KG1 (cell line): ENCODE measurements at places on chromosomes 1 and 21.

DNA sequence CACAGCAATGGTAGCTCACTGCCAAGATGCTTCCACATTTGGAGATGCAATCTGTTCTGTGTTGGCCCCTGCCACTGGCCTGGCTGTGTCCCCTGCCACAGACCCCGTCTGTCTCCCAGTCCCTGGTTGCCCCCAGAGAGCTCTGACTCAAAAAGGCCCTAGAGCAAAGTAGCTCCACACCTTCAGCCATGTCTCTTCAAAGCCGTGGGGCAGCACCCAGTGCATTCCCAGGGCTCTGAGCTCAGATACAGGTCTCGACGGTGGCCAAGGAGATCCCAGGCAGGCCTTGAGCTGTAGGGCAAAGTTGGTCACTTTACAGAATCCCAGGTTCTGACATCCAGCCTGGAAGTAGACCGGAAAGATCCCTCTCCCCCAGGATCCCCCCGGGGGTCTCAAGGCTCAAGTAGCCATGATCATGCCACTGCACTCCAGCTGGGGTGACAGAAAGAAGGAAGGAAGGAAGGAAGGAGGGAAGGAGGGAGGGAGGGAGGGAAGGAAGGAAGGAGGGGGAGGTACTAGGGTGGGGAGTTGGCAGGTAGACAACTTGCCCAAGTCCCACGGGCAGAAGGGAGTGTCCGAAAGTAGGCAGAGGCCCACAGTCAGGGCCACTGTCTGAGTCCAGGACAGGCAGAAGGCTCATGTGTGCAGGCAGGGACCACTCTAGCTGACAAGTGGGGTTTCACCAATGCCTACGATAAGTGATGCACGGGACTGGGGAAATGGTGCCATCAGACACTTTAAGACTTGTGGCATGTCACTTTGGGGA lies 4.8 kb upstream of the ARF1 start:
- no peak for DNase-seq

DNA sequence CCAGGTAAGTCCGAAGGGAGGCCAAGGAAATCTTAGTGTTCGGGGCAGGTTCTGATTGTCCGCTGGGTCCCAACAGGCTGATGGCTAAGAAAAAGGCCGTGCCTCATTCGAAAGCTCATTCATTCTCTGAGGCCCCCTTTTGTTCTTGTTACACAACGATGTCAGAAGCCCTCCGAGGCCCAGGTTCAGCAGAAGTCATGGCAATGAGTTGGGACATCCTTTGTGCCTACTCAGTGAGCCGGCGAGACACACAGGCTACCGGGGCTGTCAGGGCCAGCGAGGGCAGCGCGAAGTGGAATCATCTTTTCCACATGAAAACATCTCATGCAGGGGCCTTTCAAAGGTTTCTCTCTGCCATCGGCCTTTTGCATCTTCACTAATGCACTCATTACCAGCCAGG lies 49.0 kb upstream of the EFHD2 start:
- DNase-seq: no peak

DNA sequence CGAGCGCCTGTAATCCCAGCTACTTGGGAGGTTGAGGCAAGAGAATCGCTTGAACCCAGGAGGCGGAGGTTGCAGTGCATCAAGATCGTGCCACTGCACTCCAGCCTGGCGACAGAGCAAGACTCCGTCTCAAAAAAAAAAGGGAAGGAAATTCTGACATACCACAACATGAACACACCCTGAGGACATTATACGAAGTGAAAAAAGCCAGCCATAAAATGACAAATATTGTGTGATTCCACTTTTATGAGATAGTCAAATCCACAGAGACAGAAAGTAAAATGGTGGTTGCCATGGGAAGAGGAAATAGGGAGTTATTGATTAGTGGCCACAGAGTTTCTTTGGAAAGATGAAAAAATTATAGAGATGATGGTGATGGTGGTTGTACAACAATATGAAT lies 41.7 kb downstream of the EVI5 start:
- no peak for DNase-seq

GRCh38 chr21:35077975-35078374 lies 28.9 kb upstream of the RUNX1 start:
- no peak for DNase-seq

- DNase-seq: no peak
These were observed 9.3 kb downstream of the TTC3 start for GRCh38 chr21:37082375-37082774.

DNA sequence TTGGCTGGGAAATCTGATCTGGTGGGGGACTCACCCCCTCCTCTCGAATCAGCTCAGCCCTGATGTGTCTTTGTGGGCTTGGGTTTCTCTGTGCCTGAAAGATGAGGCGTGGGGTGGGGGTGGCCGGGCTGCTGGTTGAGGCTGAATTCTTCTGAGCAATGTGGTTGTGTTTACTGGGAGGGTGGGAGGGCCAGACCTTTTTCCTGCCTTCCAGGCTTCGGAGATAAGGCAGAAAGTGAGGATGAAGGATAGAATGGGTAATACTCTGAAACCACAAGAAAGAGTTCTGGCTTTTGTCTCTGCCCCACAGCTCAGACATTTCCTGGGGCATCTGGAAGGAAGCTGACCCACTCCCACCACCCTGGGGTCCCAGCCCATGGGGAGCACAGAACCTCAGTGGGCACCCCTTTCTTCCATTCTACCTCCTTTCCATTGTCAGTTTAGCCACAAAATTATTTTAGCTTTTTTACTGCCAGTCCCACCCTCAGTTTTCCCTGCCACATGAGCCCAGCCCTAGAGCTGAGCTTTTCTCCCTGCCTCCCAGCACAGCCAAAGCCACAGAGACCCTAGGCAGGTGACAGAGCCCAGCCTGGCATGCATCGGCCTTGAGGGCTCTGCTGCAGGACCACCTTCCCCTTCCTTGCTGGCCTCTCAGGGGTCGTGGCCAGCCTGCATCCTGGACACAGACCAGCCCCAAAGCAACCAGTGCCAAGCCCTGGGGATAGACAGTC lies 11.2 kb downstream of the ALX3 start:
- no peak for DNase-seq

GRCh38 chr1:18661404-18662285 lies 31.0 kb downstream of the PAX7 start:
- DNase-seq: no peak

- no peak for DNase-seq
These were observed 885.3 kb downstream of the TTLL7 start for GRCh38 chr1:83113652-83114051.

- DNase-seq: no peak
These were observed 15.6 kb downstream of the RASAL2 start for GRCh38 chr1:178109348-178110143.

- no peak for DNase-seq
These were observed 696 bp downstream of the EBNA1BP2 start for GRCh38 chr1:43171312-43171875.

DNA sequence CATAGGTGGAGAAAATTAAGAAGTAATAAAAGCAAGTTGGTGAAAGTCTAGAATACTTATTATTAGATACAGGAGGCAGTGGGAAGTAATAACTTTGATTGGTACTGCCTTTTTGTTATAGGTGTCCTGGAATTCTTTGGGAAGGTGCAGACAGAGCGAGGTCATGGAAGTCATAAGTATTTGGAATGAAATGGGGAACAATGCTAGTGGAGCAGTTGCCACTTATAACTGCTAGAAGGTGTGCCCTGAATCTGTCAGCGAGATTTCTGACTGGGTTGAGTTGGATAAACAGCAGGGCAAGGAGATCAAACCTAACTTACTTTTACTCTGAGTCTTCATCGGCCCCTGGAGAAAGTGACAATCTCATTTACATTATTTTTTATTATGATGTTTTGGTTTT lies 69.6 kb downstream of the LHX9 start:
- no peak for DNase-seq

GRCh38 chr1:99965646-99966375 lies 4.0 kb upstream of the SLC35A3 start:
- no peak for DNase-seq

GRCh38 chr1:42733415-42734200 lies 6.4 kb downstream of the CLDN19 start:
- no peak for DNase-seq

GRCh38 chr21:29072873-29073221 lies 601 bp downstream of the CCT8 start:
- no peak for DNase-seq
